GM13977 (cell line): ENCODE measurements at places on chromosomes 11 and 22.

GRCh38 chr11:111427471-111427912 lies 48.4 kb upstream of the POU2AF1 start:
- DNase-seq = no peak

DNA sequence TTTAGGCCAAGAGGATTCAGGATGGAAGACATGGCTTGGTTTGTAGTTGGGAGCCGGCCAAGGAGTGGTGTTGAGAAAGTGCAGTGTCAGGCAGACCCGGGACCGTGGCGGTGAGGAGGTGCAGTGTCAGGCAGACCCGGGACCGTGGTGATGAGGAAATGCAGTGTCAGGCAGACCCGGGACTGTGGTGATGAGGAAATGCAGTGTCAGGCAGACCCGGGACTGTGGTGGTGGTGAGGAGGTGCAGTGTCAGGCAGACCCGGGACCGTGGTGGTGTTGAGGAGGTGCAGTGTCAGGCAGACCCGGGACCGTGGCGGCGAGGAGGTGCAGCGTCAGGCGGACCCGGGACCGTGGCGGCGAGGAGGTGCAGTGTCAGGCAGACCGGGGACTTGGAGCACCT lies 59.7 kb downstream of the LRP5 start:
- no peak for DNase-seq

DNA sequence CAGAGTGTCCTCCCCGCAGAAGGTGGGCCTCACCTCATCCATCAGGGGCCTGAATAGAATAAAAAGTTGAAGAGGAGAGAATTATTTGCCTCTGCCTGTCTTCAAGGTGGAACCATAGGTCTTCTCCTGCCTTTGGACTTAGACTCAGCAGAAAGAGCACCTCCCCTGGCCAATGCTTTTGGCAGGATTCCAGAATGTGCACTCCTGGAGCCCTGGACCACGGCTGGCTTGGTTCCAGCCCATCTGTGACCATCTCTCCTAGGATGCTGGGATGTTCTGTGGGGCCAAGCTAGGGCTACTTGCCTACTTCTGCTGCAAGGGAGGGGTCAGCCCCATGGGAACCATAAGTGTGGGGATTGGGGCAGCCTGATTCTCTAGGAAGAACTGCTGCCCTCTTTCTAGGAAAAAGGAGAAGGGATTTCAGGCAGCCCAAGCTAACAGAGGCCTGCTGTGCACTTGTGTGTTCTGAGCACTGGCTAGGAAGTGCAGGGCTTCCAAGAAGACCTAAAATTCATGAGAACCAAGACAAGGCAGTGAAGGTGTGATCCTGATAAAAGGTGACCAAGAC lies 32.2 kb upstream of the SHANK2 start:
- DNase-seq = no peak

- DNase-seq = no peak
Measured at GRCh38 chr11:125253795-125254525, 89.4 kb downstream of the PKNOX2 start.

- no peak for DNase-seq
Measured at GRCh38 chr22:17942721-17943120, 81.6 kb downstream of the MICAL3 start.

DNA sequence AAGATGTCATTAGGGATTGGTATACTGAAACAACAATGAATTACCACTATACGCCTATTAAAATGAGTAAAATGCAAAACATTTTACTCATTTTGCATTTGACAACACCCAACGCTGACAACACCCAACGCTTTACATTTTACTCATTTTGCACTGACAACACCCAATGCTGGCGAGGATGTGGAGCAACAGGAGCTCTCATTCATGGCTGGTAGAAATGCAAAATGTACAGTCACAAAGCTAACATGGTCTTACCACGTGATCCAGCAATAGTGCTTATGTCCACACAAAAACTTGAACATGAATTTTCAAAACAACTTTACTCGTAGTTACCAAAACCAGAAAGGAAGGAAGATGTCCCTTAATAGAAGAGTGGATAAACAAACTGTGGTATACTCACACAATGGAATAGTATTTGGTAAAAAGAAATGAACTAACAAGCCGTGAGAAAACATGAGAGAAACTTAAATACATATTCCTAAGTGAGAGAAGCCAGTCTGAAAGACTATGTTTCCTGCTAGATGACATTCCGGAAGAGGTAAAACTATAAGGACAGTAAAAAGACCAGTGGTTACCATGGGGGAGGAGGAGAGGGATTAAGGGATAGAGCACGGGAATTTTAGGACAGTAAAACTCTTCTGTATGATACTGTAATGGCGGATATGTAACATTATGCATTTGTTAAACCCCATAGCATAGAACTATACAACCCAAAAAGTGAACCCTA lies 11.4 kb upstream of the MSANTD2 start:
- no peak for DNase-seq

- DNase-seq = no peak
Measured at GRCh38 chr22:30439836-30440235, 14.3 kb downstream of the MTFP1 start.

DNA sequence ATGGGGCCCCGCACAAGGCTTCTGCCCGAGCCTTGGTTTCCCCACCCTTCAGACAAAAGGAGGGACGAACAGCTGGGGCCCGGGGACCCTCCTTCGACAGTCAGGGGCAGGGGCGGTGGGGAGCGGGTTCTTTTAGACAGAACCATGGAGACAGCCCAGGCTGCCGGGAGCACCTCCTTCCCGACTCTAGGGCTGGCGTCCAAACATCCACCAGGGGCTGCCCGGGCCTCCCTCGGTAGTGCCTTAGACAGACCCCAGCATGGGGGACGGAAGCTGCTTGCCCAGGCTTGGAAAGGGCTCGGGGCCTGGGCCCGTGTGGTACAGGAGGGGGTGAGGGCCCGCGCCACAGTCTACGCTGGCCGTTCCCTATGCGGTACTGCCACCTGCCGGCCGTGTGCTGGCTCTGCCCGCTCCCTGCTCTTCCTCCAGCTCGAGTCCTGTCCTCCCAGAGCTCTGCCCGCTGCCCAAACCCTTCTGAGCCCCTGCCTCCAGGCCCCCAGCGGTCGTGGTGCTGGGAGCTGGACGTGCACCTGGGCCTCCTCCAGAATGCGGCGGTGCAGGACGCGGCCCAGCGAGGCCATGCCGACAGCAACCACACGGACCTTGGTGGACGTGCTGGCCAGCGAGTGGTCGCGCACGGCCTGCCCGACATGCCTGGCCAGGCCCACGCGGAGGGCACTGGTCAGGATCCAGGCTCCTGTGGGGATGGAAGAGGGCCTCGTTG lies 20.1 kb downstream of the TSSC4 start:
- peak; percentile 97 for DNase-seq

DNA sequence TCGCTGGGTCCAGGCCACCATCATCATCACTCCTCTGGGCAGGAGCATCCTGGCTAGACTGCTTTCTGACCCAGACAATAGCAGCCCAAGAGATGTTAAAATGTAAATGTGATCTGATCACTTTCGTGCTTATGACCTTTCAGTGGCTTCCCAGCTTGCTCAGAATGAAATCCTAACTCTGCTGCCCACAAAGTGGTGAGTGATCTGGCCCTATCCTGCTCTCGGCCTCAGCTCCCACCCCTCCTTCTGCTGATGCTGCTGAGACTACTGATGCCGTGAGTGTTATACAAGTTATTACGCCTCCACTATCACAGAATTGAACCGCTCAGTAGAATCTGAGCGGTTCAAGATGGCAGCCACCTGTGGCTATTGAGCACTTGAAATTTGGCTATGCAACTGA lies 26.2 kb downstream of the ELF5 start:
- DNase-seq = no peak

GRCh38 chr11:114185436-114185835 lies 110.8 kb upstream of the NNMT start:
- no peak for DNase-seq

DNA sequence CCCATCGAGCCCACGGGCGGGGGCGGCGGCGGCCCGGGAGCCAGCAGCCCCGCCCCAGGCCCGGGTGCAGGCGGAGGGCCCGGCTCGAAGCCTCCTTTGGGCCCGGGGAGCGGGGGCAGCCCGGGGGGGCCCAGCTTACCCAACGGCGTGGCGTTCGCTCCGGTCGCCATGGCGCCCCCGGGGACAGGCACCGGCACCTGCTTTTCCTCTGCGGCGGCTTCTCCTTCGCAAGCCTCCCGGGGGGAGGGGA lies 194 bp downstream of the SF1 start:
- no peak for DNase-seq

DNA sequence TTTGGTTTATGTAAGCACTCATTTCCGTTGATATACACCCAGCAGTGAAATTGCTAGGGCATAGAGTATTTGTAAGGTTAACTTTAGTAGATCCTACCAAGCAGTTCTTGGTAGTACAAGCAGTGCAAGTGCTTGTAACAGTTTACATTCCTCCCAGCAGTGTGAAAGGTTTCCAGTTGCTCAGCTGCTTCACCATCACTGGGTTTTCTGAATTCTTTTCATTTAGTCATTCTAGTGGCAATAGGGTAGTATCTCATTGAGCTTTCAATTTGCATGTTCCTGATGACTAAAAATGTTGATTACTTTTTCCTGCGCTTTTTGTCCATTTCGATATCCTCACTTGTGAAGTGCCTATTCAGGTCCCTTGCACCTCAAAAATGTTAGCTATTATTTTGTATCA lies 34.3 kb downstream of the ZNF202 start:
- DNase-seq = no peak

DNA sequence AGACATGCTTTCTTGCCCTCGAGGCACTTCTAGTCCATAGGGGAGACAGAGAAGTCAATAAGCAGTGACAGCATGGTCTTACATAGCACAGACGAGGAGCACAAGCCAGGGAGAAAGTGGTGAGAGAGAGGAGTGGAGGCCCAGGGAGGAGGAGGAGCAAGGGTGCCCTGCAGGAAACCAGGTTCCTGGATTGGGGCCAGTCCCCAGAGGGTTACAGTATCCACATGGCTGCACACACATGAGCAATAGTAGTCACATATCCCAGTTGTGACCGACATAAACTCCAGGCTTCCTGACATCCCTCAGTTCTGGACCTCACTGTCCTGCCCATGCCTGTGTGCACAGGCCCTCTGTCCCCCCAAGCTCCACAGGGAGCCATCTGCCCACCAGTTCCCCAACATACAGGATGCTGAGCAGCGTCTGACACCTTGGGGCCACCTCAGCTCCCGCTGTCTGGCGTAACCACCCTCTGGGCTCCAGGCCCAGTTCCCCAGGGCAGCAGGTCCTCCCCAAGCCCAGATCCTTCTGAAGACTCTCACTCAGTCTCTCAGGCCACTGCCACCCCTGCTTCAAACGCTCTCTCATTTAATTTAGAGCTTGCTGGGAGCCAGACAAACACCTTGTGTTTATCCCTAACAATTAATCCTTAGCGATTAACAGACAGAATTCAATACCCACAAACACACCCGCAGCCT lies 53.7 kb downstream of the DSCAML1 start:
- no peak for DNase-seq

DNA sequence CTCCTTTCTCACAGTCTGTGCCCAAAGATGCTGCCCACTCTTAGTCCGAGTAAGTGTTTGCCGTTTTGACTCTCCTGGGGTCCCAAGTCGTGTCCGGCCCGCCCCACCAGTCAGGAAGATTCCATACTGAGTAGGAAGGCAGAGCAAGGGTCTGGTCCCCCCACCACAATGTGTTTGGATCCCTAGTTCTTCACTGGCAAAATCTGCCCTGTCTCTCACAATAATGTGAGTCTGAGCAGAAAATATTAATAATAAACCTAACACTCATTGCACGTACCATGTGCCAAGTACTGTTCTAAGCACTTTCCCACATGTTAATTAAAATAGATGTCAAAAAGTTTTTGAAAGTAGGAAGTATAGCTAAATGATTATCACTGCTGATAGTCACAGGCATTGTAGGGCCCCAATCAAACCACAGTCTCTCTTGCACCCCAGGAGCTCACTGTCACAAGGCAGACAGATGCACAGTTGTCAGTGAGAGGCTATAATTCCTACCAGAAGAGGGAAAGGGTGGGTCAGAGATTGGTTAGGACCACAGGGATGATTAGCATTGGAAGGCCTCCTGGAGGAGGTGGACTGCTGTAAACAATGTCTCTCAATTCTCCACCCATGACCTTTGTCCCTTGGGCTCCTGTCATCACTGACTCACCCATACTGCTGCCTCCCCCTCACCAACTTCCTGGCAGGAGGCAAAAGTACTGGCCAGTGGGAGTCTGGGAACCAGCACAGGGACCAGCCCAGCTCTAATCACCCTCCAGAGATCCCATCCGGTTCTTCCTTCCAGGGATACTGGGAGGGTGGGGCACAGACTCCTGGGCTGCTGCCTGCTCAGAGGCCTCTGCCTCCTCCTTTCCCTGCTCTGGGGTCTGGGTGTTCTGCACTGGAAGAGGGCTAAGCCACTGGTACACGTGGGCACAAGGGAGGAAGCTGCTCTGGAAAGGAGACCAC lies 1.0 kb upstream of the POLD4 start:
- DNase-seq = peak; percentile 38

GRCh38 chr11:131349368-131350086 lies 20.9 kb upstream of the NTM start:
- no peak for DNase-seq

GRCh38 chr11:134512061-134512460 lies 100.0 kb upstream of the B3GAT1 start:
- no peak for DNase-seq

GRCh38 chr22:27775087-27775698 lies 26.4 kb downstream of the MN1 start:
- DNase-seq = no peak

DNA sequence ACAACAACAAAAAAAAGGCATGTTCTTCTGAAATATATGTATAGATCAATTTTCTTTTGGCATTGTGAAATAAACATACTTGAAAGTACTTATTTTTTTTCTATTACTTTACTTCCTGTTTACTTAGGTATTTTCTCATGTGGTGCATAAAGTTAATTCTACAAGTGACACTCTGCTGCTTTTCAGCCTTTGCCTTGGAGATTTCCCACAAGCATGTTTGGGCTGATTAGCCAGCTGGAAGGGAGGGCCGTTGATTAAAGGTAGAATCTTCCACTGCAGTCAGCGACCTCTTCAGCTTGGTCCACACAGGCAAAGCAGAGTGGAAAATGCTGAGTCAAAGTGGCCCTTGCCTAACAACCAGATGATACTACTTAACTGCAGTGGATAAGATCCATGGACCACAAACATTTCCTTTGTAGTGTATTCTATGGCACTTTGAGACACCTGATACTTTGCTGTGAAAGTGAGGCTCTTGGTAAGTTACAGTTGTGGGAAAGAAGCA lies 176.0 kb downstream of the ARHGAP42 start:
- DNase-seq = no peak

DNA sequence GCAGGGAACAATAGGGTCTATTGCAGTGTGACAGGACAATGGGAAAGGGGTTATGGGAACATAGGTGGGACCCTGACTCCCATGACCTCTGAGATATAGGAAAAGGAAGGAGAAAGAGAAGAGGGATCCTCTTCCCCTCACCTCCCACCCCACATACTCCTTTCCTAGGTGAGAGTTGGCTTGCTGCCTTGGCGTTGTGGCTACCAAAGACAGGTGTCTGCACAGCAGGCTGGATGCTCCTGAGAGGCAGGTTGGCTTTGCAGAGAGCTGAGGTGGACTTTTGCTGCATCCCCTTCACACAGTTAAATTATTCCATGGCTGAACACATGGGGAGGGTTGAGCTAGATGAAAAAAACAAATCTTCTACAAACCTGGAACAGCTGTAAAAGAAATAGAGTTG lies 80.7 kb downstream of the SYT9 start:
- no peak for DNase-seq
